Smooth muscle cell of the brain vasculature (primary cell): ENCODE measurements at places on chromosomes 11 and 22.

GRCh38 chr11:78220218-78221157, 31.8 kb downstream of the USP35 start:
- no peak for DNase-seq

GRCh38 chr22:21045585-21046294, at the start of gene LRRC74B:
Gene LRRC74B (plus strand): TSS chr22:21045946. CDS start chr22:21045987, 41 bp downstream.
- DNase-seq: peak; percentile 83

DNA sequence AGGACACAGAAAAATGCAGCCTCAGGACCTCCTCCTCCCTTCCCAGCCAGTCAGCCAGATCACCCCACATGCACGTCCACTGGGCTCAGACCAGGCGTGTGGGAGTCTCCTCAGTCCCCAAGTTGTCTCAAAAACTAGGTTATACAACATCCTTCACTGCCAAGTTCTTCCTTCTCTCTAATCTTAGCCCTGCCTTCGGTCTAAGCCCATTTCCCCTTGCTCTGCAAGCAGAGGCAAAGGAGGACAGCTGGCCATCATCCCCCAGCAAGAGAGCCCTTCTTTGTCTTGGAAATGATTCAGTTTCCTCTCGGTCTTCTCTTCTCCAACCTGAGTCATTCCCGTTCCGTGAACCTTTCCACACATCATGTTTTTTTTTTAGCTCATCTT, 14.0 kb upstream of the NRGN start:
- DNase-seq: no peak

DNA sequence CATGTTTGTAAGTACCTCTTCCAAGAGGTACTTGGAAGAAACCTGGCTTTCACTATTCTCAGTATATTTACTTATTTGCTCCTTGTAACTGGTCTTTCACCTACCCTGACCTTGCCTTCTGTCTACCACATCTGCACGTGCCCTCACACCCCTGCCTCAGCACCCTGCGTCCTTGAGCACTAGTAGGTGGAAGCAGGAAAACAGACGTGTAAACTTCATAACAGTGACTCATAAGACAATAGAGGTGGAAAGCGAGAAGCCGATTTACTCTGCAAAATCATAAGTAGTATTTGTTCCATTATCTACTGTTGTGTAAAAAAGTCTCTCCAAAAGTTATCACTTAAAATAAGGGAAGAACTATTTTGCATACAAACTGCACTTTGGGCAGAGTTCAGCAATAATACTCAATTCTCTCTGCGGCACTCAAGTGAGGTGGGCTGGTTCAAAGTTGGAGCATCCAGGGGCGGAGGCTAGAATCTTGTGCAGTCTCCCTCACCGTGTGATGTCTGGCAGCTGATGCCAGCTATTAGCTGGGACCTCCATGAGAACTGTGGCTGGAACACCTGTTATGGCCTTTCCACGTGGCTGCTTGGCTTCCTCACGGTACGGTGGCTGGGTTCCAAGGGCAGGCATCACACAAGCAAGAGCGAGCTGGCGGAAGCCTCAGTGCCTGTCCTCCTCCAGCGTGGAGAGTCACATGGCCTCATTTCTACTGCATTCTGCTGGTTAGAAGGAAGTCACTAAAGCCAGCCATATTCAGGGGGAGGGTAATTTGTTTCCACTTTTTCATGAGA, 30.4 kb downstream of the PACS1 start:
- no peak for DNase-seq

DNA sequence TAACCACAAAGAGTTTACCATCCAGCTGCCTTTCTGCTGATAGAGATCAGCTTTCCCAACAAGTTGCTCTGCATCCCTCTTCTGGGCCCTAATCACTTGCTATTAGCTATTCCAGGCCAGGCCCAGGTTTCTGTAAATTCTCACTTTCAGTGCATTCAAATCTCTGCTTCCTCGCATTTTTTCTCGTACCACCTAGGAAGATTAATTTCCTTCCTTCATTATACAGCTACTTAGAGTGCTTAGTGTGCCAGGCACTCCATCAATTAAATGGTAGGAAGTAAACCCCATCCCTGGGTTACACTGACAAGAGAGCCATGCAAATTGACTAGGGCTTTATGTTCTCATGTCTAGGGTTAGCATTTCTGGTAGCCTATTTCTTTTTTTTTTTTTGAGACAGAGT, 9.7 kb downstream of the SIAE start:
- DNase-seq: no peak

DNA sequence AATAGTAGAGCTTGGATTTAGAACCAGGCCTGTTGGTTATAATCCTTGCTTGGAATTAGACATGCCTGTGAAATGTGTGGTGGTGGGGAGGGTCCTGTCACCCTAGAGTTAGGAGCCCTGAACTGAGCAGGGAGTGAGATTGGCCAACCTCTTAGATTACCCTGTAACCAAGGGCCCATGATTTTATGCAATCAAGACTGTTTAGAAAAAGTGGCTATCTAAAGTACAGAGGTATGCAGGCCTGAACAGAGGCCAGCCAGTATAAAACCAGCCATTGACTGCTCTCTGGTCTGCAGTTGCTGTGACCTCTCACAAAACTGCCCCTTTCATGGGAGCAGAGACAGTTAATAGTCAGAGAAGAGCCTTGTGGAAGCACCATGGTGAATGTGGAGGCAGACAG, 36.2 kb downstream of the SERPINH1 start:
- DNase-seq: no peak

GRCh38 chr22:23125512-23126103, 16.2 kb downstream of the RSPH14 start:
- no peak for DNase-seq

GRCh38 chr11:47212938-47213337, 1.8 kb upstream of the DDB2 start:
- DNase-seq: no peak

GRCh38 chr11:66418168-66418985, 2.5 kb upstream of the NPAS4 start:
- DNase-seq: peak; percentile 50

- no peak for DNase-seq
Observed at GRCh38 chr11:11973866-11974265, 34.6 kb downstream of the DKK3 start.

- no peak for DNase-seq
Observed at GRCh38 chr22:50696251-50696798, 23.7 kb downstream of the SHANK3 start.

DNA sequence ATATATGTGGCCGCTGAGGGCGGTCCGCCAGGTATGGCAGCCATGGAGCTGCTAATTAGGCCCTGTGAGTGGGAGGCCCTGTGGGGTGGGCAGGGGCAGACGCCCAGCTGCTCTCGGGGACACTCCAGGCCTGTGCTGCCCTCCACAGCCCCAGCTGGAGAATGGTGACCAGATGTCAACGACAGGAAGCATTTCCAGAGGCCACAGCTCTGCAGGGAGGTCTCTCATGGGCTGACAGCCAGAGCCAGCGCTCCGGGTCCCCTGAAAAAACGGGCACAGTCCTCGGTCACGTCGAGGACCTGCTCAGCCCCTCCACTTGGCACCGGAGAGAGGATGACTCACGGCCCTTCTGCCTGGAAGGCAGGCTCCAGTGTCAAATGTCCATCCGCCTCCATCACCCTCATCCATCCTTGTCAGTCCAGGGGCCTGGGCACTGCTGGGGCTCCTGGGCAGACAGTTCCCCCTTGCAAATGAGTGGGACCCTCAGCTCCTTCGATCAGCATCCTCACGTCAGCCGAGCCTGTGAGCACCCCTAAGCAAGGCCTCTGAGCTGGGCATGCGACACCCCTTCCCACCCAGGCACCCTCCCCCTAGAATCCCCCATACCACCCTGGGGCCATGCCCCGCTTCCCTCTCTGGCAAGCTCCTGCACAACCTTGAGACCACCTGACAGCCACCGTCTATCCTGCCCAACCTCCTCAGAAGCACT, 1.9 kb downstream of the BID start:
- DNase-seq: no peak

GRCh38 chr11:13010749-13011465, 1.8 kb downstream of the RASSF10 start:
- DNase-seq: no peak

GRCh38 chr11:2929531-2929949, 320 bp upstream of the PHLDA2 start:
- no peak for DNase-seq

DNA sequence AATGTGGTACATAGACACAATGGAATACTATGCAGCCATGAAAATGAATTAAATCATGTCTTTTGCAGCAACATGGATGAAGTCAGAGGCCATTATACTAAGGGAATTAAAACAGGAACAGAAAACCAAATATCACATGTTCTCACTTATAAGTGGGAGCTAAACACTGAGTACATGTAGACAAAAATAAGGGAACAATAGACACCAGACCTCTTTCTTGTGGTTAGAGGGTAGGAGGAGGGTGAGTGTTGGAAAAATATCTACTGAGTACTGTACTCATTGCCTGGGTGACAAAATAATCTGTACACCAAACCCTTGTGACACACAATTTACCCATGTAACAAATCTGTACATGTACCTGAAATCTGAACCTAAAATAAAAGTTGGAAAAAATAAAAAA, 59.1 kb upstream of the ANO5 start:
- DNase-seq: no peak

DNA sequence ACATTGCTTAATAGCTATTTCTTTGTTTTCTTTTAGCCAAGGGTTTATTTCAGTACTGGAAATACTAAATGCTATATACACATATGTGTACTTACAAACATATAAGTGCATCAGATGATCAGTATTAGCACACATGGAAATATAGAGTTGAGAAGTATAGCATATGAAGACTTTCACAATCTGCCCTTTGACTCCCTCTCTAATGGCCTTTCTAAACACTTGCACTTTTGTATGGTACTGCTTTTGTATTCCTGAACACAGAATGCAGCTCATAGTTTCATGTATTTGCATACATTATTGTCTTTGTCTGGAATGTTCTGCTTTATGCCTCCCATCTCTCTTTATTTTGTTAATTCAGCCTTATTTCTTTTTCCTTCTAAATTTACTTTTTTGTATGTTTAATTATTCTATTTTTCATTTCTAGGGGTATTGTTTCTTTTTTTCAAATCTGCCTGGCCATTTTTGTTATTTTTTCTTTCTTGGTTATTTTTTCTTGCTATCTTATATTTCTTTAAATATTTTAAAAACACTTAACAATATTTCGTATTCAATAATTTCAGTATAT, 28.8 kb downstream of the ACER3 start:
- no peak for DNase-seq

DNA sequence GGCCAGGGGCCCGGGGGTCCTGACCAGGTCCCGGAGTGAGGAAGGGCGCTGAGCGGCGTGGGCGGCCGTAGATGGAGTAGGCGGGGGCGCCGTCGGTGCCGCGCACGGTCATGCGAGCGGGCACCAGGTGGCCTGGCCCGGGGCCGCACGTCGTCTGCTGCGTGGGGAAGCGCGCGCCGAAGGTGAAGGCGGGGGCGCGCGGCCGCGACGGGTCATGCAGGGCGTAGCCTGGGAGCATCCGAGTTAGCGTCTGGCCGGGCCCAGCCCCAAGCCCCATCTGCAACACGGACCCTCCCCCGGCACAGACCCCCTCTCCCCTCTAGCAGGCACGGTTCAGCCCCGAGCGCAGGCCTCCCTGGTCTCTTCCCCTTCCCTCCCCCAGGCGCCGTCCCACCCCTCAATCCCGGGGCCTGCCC, 1.7 kb upstream of the TYMP start:
- DNase-seq: no peak

DNA sequence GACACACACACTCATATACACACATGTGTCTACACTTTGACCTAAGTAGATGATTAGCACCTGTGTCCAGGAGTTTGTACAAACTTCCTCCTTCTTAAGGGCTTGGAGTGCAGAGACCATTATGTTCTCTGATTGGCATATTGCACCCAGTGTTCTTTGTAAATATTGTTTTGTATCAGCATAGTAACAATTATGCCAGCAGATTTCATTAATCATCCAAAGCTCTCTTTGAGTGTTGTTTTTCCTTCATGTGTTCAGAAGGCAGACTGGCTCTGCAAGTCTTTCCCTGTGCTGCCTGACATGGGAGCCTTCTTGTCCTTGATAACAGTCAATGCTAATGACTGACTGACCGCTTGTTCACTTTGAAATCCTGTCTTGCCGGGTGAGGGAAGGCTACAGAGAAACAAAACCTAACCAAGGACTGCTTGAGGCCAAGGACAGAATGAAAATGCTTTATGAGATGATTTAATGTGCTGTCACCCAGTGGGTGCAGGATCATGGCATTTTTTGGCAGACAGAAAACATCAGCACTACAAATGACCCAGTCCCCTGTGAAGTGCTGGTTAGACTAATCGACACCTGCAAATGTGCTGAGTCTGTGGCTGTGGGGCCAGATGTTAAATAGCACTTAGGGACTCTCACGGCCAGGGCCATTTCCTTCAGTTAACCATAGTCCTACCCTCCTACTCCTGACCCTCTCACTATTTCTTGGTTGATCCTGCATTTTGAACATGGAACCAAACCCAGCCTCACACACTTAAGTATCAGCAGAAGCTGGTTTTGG, 6.6 kb upstream of the BARX2 start:
- DNase-seq: no peak

GRCh38 chr11:77821349-77821851, 456 bp downstream of the AAMDC start:
- DNase-seq: no peak

GRCh38 chr11:58998480-58999290, 59.4 kb downstream of the GLYATL1 start:
- no peak for DNase-seq

GRCh38 chr11:22244986-22245592, 52.2 kb downstream of the ANO5 start:
- no peak for DNase-seq

DNA sequence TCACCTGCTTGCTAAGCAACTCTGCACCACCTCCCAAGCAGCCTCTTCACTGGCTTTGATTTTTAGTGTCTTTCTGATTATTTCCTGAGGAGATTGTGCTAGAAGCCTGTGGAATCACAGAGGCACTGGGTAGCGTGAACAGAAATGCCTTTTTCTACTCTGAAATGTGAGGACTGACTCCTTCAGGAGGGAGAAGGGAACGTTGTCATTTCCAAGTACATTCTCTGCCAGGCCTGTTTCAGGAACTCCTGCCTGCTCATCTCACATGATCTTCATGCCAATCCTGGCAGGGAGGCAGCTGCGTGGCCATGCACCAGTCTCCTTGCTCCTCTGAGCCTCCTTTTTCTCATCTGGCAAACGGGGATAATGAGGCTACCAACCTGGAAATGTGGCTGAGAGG, 49.8 kb upstream of the PRDM11 start:
- DNase-seq: no peak

DNA sequence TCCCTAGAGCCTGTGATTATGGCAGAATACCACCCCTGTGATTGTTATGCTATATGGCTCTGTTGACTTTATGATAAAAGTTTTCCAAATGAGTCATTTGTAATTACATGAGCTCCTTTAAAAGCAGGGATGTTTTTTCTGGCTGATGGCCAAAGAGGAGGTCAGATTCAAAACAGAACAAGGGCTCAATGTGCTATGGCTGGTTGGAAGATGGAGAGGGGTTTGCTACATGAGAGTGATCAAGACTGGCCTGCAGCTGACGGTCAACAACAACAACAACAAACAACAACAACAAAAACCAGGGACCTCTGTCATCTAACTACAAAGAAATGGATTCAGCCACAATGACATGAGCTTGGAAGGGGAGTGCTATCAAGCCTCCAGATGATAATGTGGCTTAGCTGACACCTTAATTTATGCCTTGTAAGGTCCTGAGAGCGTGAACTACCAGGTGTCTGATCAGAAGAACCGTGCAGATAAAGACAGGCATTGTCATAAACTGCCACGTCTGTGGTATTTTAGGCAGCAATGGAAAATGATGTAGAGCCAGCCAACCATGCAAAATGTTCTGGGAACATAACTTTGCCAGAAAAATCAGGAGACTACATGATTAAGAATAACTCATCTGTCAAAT, 47.2 kb downstream of the PIWIL3 start:
- peak; percentile 84 for DNase-seq
